ENCODE measurements at places on chromosomes 11 and 22.

GRCh38 chr11:118341261-118341660 is 1.2 kb downstream of the CD3D start:
- ATAC-seq: no peak

DNA sequence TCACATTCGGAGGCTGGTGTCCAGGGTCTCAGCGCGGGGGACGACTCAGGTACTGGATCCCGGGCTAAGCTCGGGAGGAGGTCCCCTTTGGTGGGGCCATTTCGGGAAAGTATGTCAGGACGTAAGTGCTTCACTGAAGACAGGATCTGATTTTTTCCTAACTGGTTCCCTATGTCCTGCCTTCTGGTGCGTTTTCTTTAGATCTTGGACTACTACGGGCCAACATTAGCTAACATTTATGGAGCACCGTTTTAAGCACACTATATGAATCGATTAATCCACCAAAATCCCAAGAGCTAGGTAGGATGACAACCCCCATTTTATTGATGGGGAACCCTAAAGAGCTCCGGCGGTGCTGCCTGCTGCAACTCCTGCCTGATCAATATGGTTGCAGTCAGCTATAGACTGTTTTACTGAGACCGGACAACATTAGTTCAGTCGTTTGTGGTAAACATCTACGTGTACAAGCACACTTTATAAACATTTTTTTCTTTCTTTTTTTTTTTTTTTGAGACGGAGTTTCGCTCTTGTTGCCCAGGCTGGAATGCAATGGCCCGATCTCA is 17.0 kb upstream of the WDR74 start:
- peak; percentile 41 for ATAC-seq

GRCh38 chr11:69452206-69452987 is 29.1 kb upstream of the LINC01488 start:
- no peak for ATAC-seq

- no peak for ATAC-seq
These were observed 798 bp downstream of the BCR start for GRCh38 chr22:23180893-23181720.

DNA sequence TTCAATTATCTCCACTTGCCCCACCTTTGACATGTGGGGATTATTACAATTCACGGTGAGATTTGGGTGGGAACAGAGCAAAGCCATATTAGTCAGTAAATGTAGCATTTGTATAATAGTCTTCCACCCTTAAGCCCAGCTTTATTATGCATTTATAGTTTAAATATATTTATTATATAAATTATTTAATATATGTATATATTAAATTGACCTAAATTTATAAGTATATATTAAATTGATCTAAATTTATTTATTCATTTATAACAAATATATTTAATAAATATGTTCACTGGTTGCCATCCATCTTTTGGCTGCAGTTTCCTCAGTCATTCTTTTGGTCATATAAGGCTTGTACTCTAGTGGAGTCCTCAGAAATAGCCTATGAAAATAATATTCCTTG is 23.6 kb upstream of the CHORDC1 start:
- no peak for ATAC-seq

DNA sequence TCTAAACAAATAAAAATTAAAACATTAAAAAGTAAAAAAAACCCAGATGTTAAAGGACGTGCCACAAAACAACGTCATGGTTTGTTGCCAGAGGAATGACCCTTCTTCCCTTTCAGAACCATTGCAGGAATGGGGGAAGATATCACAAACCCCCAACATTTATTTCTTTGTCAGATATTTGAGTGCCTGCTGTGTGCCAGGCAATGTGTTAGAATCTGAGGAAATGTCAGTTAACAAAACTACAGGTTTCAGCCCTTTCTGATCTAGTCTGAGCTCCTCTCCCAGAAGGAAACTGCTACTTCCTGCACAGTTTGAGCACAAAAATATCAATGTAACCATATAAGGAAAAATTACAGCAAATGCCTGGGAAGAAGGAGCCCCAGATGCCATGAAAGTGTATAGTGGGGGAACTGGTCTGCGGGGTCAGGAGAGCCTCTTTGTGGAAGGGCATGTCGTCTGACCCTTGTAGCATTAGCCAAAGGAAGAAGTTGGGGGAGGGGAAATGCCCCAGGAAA is 7.1 kb upstream of the NHERF4 start:
- no peak for ATAC-seq

- peak; percentile 63 for ATAC-seq
These were observed 53.8 kb upstream of the ME3 start for GRCh38 chr11:86726118-86726753.

- no peak for ATAC-seq
These were observed 2.2 kb upstream of the OR52H1 start for GRCh38 chr11:5550440-5551095.

DNA sequence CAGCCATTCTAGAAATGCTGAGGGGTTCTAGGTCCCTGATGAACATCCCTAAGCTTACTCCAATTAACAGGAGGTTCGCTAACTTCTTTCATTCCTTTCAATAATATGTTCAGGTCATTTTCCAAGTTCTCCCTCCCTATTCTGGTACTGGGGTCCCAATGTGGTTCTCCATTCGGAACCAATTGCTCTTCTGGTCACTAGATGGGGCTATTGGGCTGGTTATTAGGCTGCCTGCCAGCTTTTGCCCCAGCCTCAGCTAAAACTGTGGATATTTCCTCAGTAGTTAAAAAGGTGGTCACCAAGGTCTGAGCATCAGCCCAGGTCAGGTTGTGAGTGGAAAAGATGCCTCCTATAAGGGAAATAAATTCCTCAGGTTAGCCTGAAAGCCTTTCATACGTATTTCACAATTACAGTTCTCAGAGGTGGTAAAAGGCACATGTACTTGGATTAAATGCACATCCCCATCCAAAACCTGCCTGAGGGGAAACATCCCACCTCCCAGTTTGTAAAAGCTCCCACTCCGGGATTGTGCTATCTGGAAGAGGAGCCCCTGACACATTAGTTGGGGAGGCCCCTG is 161.1 kb upstream of the CCDC179 start:
- ATAC-seq: peak; percentile 86

DNA sequence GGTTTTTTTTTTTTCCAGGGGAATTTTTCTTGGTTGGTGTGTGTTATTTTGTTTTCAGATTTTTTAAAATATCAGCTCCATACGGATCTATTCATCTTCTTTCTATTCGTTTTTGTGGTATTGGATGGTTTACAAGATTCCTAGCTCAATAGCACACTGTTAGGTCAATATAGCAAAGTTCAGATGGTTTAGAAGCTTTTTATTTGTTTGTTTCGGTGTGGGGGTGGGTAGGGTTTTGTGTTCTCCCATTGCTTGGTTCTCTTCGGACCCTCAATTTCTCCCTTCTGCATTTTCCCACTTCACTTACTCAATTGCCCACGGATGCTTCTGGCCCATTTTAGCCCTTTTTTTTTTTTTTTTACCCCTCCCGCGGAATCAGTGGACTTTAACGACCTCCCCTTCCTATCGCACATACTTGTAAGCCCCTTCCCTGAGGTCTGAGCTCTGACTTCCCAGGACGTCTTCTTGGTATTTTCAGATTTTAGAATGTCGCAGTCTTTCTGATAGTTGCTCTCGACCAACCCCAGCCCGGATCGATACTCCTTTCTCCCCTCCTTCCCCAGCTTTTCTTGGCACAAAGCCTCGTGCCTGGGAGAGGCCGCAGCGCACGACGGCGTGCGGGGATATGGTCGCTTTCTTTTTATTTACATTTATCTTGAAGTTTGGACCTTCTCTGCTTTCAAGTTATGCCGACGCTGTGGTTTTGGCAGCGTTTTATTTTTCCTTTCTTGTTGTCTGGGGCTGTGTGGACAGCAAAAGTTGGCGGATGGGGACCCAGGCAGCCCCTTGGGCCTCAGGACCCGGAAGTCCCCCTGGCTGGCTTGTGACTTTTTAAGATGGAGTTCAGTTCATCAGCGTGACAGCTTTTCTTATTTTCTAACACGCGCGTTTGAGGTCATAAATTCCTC is 4.4 kb upstream of the SPDYC start:
- no peak for ATAC-seq

DNA sequence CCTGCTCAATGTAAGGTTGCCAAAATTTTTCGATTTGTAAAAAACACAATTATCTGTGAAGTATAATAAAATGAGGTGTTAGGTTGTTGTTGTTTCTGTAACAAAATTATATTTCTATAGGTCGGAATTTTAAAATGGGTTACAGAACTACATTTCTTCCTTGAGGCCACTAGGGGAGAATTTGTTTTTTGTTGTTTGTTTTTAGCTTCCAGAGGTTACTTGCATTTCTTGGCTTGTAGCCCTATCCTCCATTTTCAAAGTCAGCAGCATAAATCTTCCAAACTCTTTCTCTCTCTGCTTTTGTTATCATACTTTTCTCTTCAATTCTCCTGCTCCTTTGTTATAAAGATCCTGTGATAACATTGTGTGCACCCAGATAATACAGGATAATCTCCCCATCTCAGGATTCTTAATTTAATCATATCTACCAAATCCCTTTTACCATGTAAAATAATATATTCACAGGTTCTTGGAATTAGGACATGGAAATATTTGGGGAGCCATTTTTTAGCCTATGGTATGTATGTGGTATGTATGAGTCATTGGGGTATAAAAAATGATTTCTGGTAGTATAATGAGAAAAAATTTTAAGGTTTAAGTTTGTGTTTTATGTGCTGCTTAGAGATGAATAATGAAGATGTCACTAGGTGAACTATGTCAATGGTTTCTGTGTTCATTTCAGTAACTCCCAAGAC is 9.4 kb upstream of the PATL1 start:
- no peak for ATAC-seq

DNA sequence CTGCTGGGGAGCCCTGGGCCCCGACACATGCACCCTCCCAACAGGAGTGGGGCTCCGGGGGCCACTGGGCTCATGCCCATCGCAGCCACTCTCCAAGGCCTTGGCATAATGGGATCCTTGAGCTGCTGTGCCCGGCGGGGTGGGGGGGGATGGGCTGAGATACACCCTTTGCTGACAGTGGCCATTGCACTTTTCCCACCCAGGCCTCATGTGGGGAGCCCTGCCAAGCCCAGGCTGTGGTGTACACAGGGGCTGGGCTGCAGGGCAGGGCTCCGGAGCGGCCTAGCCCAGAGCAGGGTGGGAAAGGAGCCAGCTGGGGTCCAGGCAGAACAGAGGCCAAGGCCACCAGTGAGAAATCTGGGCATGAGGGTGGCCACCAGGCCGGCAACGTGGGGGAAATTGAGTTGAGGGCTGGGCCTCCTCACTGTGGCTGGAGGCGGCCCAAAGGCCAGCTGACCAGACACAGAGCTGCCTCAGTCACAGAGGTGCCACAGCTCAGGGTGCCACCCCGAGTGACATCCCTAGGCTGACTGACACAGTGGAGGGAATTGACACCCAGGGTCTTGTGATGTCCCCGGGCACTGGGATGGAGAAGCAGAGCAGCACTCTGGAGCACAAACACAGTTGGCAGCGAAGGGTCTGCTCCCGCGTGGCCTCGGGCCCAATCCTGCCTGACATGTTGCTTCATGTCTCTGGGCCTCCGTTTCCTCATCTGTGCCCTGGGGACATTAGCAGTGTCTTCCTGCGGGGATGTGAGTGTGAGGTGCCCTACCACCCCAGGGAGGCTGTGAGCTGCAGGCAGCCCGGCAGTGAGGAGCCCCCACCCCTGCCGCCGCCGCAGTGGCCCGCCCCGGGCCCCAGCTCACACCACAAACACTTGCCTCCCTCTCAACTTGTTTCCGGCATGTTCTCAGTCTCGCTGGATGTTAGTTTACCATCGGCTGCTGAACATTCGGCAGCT is 30.4 kb downstream of the RTN4R start:
- no peak for ATAC-seq

GRCh38 chr11:114397349-114397982 is 2.8 kb downstream of the C11orf71 start:
- no peak for ATAC-seq
